ENCODE measurements at places on chromosomes 2 and 18.

DNA sequence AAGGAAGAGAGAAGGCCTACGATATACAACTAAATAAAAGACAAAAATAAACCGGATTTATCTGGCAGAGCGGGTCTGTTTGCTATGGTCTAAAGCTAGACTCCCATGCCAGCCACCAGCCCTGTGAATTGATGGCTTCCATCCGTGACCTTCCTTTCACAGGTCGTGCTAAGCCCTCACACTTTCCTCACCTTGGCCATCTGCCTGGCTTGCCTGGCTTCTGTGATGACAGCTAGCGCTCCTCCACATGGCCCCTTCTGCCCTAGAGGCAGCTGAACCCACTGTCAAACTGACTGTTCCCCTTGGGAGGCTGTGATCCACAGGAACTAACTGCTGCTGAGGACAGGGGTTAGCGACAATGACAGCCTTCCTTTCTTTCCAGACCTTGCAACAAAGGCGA lies 32.5 kb downstream of the GAREM1 start:
- DNase-seq: no peak

DNA sequence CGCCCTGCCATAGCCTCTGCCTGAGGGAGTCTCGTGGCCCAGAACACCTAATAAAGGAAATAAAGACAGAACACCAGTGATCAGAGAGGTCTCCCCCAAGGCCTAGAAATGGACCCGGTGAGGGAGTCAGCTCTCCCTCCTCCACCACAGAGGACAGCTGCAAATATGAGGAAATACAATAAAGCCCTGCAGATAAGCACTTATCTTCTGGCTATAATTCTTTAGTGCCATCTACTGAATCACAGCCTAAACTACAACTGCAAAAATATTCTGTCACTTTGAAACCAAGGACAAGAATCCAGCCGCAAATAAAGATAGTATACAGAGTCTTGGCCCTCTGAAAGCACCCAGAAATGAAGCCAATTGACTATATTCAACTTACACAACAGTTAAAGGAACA lies 42.4 kb upstream of the TACR1 start:
- no peak for DNase-seq

DNA sequence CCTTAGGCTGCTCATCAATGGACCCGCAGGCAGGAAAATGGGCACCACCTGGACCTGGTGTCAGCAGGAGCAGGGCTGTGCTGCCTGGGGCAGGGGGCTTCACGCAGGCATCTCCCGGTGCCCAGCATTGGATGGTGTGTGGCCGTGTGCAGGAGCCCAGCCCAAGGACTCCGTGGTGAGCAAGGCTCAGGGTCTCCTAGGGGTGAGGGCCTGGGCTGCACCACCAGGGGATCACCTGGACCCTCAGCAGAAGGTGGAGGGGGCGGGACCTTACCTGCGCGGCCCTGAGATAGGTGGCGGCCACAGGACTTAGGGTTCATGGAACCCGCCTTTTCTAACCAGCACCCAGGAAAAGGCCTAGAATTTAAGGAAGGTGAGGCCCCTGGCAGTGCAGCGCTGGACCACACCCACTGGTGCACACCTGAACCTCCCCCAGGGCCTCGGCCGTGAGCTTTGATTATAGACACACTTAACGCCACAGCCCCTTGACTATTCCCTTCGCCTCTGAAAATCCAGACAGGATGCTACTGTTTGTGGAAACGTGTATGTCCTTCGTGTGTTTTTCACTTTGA lies 89.0 kb downstream of the TMEM18 start:
- no peak for DNase-seq

DNA sequence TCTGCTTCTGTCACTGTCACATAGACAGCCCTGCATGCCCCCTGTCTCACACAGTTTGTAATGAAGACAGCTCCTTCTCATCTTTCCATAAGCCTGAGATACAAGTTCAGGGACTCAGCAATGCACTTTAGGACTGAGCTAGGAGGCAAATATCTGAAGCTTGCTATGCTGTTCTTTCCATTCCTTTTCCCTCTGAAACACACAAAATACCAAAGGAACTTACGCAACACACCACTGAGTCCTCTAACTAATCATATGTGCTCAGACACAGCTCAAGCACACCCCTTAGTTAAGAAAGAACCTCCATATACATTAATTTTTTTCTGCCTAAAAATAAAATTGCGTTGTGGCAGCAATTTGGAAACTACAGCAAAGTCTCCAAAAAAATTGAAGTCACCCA lies 17.9 kb downstream of the SERPINB8 start:
- DNase-seq: no peak

DNA sequence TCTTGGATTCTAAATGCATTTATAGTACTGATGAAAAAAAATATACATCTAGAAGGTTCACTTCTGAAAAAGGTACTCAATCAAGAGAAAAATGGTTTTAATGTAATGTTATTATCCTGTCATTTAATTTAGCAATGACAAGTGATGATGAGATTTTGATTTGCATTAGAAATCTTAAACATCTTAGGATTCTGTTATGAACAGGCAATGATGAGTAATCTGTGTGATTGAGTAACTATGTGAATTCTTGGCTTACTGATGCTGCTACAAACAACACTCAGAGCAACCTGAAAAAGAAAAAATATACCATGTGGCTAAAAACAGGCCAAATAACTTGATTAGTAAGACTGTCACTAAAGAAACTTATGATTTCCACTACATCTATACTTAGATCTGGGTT lies 30.1 kb downstream of the RBKS start:
- DNase-seq: no peak

DNA sequence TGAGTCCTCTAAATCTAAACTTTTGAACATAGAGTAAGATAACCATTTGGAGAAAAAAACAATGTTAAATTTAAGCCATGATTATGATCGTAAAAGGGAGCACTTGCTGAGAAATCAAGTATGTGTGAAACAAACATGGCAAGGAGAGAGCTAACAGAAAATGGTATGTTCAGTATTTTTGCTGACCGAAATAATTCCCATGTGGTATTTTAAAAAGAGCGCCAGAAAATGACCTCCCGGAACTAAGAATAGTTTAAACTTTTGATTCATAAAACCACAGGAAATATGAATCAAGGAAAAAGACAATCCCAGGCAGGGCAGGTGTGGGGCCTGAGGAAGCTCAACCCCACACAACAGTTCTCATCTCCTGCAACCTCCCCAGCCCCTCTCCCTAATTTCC lies 74.2 kb downstream of the DOCK10 start:
- DNase-seq: no peak

Measured in stimulated activated CD4-positive, alpha-beta T cell treated with anti-CD3 and anti-CD28 coated beads, Interleukin-2, amount 100 ng/mL, for 24 hours (primary cell).